ENCODE measurements at places on chromosomes 2 and 18. TPM values are rescaled to one million over a fixed set of nuclear protein-coding genes. Genes with fewer than 3 reads are reported as not detected.

- no peak for DNase-seq
Measured at GRCh38 chr2:55120634-55121359, 70.5 kb upstream of the RTN4 start.

GRCh38 chr2:240429341-240429871, 6.1 kb upstream of the GPC1 start:
- DNase-seq, result no peak

- no peak for DNase-seq
Measured at GRCh38 chr2:190618030-190618429, 30.9 kb upstream of the NAB1 start.

- no peak for DNase-seq
Measured at GRCh38 chr2:30472326-30472725, 25.3 kb downstream of the LCLAT1 start.

Gene KIF5C
- 4.5 TPM for total RNA-seq

- no peak for DNase-seq
Measured at GRCh38 chr18:12455496-12455895, 47.8 kb downstream of the PRELID3A start.

Gene CNDP1
- not detected for total RNA-seq

DNA sequence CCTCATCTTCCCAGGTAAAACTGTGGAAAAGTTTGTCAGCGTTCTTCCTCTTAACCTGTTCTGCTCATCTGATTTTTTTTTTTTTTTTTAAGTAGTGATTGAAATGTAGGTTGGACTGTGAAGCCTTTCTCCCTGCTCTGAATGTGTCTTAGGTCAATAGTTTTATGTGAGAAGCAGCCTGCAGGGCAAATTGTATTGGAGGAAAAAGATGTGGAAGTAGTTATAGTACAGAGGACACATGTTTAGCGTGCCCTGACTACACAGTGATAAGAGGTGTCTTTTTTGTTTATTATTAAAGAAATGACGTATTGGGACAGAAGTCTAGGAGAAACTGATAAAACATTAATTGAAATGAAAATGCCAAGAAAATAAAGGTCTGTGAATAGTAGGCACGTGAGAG, 1.5 kb downstream of the MTA3 start:
- no peak for DNase-seq

Gene MAP2
- 68.8 TPM for total RNA-seq

Gene SP5
- total RNA-seq, result not detected

GRCh38 chr2:237511433-237511832, 24.4 kb downstream of the MLPH start:
- DNase-seq, result no peak

All from thoracic aorta (tissue), 2 donors.